ENCODE measurements at places on chromosomes 1 and 21.
A peak's percentile ranks its signal among the peaks of the same experiment; 100 is the strongest.

DNA sequence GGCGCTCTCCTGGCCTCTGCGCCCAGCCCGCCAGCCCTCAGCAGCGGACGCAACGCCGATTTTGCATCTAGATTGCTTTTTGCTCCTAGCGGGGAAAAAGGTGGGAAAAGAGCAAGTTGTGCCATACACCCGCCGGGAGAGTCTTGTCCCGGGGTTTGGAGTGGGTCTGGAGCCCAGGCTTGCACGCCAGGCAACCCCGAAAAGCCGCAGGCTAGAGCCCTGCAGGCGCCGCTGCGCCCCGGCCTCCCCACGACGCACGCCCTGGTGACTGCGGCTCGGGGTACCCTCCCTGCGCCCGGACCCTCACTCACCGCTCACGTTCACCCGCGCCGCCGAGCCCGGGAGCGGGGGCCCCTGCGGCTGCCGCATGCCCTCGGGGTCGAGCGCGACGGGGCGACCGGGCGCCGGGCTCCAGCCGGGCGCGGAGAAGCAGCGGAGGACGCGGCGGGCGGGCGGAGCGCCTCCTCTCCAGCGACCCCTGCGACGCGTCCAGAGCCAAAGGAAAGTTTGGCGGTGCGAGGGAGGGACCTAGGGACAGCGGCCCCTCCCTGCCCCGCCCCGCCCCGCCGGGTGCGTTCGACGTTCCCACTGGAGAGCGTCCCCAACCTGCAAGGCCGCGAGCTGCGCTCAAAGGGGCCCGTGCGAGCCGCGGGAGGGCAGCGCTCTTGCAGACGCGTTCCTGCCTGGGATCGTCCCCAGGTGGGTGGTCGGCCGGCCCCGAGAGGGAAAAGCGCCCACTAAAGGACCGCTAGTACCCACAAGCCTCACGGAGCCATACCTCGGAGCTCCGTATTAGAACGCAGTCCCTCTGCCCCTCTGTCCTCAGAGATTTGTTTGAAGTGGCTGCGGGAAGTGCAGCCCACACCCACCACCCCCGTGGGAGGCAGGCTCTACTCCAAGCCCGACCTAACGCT, at the start of gene LPAR3:
LPAR3 (minus strand) TSS at position 502 of the 914 bp plus-strand sequence. CDS start 27,086 bp downstream, outside the sequence.
- DNase-seq = peak; percentile 15

GRCh38 chr1:91022518-91022929, 689 bp upstream of the ZNF644 start:
- no peak for DNase-seq

DNA sequence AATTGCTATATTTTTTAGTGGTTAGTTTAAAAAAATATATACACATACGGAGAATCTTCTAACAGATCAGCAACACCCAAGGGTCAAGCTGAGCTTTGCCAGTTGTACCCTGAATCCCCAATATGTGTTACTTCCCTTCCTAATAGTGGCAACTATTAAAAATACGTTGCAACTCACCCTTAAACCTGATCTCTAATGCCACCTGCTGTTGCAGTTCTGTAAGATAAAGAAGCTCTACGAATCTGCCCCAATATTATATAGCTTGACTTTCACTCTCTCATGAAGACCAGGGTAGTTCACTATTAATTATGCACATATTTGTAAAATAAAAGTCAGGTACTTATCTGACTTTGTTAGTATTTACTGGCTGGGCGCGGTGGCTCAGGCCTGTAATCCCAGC, 58.4 kb downstream of the ASH1L start:
- no peak for DNase-seq

GRCh38 chr1:202998836-202999750, 8.1 kb upstream of the TMEM183A start:
- DNase-seq = peak; percentile 40

DNA sequence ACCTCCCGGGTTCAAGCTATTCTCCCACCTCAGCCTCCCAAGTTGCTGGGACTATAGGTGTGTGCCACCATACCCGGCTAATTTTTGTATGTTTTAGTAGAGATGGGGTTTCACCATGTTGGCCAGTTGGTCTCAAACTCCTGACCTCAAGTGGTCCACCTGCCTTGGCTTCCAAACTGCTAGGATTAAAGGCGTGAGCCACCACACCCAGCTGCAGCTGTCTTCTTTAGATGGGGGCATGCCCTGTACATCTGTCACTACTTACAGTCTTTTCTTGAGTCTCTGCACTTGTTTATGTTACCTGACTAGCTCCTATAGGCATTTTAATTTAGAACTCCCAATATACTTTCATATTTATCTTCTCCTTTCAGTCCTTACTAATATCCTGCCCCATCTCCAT, 64.2 kb downstream of the SELENOF start:
- no peak for DNase-seq

GRCh38 chr1:18875107-18875795, 15.8 kb upstream of the TAS1R2 start:
- peak; percentile 67 for DNase-seq

GRCh38 chr1:116693759-116694480, 26.4 kb upstream of the IGSF3 start:
- DNase-seq = no peak

DNA sequence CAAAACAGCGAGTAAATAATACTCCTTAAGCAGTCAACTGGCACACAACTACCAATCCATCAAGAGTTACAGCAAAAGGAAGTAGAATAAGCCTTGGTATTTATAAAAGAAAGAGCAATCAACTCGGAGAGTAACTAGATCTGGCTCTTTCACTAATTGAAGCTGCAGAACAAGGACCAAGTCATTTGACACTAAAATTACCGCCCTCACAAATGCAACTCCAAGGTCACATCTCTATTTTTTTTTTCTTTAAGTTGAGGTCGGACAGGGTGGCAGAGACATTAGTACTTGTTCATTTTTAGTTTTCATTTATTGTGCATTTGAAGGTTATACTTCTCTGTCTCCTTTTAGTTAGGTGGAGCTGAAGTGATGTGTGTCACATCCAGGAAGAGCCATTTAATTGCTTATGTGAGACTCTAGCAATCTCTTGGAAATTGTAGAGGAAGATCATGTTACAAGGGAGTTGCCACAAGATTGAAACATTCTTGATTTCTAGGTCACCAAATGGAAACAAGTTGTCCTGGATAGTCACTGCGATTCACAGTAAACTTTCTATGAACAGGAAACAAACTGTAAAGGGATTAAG, 138.1 kb upstream of the ADAMTS5 start:
- DNase-seq = no peak

DNA sequence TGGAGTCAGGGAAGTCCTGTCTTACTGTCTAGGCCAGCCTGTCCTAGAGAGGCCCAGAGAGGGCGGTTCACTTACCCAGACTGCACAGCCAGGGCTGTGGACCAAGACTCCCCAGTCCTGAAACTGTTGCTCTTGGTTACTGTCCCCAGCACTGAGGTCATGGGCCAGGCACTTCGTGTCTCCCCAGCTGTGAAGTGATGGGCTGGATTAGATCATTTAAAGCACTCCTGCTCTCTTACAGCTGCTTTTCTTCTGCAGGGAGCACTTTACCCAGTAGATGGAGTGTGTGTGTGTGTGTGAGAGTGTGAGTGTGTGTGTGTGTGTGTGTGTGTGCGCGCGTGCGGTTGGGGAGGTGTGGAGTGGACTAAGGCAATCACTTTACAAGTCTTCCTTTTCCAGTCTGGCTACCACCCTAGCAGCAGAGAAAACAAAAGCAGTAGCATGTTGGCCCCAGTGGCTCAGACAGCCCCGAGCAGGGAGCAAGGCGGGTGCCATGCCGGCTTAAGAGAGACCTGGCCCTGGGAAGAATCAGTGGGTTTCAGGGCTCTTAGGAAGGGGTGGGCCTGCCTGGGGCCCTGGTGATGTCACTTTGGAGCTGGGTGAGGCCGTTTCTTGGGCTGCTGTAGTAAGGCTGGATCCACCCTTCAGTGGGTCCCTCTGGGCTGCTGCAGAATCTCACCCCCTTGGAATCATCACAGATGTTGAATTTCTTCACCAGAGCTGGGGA, 2.4 kb downstream of the SPSB1 start:
- peak; percentile 22 for DNase-seq

DNA sequence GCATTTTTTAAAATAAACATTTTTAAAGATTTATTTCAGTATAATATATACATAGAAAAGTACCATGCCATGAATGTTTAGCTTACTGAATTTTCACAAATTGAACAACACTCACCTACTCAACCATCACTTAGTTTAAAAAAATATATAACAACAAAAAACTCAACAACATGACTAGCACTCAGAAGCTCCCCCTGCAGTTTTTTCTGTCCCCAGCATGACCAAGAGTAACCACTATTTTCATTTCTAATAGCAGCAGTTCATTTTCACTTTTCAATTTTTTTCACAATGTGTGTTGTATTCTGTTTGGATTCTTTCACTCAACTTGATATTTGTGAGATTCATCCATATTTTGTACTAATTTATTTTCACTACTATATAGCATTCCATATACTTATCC, 162.3 kb upstream of the POGK start:
- no peak for DNase-seq

- DNase-seq = no peak
Observed at GRCh38 chr1:70290218-70290617, 64.3 kb downstream of the ANKRD13C start.

DNA sequence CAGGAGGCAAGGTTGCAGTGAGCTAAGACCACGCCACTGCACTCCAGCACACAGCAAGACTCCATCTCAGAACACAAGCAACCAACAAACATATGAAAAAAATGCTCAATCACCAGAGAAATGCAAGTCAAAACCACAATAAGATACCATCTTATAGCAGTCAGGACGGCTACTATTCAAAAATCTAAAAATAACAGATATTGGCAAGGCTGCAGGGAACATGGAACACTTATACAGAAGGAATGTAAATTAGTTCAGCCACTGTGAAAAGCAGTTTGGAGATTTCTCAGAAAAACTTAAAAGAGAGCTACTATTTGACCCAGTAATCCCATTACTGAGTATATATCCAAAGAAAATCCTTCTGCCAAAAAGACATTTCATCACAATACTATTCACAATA, 27.6 kb upstream of the POGK start:
- no peak for DNase-seq

GRCh38 chr1:230684146-230684545, 29.8 kb downstream of the AGT start:
- no peak for DNase-seq

- no peak for DNase-seq
Observed at GRCh38 chr1:14031461-14031860, 331.5 kb downstream of the PRDM2 start.

DNA sequence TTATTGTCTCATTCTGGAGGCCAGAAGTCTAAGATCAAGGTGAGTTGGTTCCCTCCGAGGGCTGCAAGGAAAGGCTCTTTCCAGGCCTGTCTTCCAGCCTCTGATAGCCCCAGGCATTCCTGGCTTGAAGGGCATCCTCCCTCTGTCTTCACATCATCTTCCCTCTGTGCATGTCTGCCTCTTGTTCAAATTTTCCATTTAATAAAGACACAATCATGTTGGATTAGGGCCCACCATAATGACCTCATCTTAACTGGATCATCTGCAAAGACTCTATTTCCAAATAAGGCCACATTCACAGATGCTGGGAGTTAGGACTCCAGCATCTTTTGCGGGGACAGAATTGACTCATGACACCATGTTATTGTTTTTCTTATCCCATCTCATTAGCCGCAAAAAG, 24.5 kb downstream of the HUNK start:
- no peak for DNase-seq

DNA sequence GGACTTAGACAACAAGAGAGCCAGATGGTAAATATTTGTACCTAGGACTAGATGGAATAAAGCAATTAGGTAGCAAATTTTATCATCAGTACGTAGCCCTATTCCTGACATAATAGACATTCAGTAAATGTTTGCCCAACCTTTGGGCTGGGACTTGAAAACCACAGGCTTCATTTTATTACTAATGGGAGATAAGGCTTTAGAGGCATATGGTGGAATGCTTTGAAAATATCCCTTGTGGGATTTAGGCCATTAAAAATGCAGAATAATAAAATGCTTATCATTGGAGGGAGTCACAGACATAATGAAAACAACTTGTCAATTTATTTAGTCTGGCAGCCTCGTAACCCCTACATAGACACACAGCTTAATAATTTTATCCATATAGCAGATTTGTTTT, 296.1 kb upstream of the SPAG17 start:
- no peak for DNase-seq

GRCh38 chr1:7302126-7302525, 469.0 kb upstream of the VAMP3 start:
- no peak for DNase-seq

DNA sequence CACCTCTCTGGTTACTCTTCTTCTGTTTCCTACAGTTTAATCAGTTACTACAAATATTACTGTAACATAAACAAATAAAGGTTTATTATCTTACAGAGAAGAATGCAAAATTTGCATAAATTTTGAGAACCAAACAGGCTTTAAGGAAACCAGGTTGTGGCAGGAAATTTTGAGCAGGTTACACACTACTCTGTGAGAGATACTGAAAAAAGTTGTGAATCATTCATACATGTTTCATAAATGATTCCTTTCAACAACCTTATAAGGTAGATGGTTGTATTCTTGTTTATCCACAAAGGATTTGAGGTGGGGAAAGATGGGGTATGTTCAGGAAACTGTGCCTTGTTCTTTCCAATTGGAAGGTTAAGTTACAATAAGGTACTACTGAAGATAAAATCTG, 58.6 kb downstream of the MAST2 start:
- no peak for DNase-seq

DNA sequence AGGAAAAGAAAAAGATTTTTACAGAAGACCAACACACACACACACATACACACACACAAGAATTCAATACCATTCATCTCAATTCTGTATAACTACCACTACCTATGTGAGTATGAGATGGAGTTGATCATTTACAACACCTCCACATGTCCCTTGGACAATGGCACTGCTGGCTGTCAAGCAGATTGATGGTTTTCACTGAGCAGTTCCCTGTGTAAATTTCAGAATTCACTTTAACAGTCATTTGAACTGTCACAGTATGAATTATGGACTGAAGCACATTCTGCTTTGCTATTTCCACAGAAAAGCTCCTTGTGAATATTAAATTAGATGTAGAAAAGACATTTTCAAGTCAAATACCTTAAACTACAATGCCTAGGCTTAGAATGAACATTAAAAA, 14.3 kb downstream of the KCNT2 start:
- DNase-seq = no peak

DNA sequence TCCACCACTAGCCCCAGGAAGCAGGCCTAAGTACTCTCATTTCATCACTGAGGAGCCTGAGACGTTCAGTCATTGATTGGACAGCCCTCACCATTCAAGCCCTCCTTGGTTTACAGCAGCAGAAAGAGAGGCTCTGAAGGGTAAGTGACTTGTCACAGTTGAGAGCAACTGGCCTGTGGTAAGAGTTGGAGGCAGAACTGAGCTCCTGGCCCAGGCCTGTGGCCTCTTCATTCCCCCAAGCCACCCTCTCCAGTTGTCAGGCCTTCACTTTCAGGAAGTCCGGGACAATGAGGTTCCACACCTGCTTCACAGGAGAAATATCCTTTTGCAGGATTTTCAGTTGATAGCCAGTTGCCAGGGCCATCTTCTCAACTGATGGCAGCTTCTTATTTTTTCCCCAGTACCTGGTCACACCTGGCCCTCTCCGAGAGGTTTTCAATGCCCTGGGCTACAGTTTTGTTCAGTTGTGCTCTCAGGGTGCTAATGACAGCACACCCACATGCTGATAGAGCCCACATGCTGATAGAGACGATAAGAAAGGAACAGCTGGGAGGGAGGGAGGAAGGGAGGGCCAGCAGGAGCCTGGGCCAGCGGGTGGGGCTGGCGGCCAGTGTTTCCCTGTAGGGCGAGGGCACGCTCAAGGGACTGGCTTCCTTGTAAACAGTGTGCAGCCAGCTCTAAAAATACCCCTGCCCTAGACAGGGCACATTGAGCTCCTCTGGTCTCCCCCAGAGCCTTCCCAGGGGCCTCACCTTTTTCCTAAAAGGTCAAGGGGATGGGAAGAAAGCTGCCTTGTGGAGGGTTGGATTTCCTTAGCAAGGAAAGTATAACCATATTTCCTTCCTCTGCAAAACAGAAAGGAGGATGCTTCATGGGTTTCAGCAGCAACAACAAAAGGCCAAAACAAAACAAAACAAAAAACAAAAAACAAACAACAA, 112.7 kb upstream of the JUN start:
- DNase-seq = no peak

All from CD4-positive, alpha-beta T cell treated with Interleukin-1 beta for 1 hour (primary cell).